Hair follicle dermal papilla cell (primary cell): ENCODE measurements at places on chromosomes 13 and 19. TPM values are rescaled to one million over a fixed set of nuclear protein-coding genes. Genes with fewer than 3 reads are reported as not detected.

Gene GPC6
- 4.6 and 9.1 TPM in 2 replicates for total RNA-seq

Gene USHBP1
- not detected in 2 replicates for total RNA-seq

Gene KIR2DL1
- total RNA-seq: not detected in 2 replicates

Gene SPACA4
- not detected in 2 replicates for total RNA-seq

Gene UNC13A
- total RNA-seq: 0.12 and 0.16 TPM in 2 replicates

Gene SGCG
- 0.32 and 0.36 TPM in 2 replicates for total RNA-seq

Gene PHLDB3
- total RNA-seq: 11.0 and 14.3 TPM in 2 replicates

Gene RFPL4AL1
- not detected in 2 replicates for total RNA-seq

Gene ZDHHC20
- 108 and 124 TPM in 2 replicates for total RNA-seq

Gene PTH2
- total RNA-seq: not detected in 2 replicates

Gene TMPRSS9
- under 0.01 TPM in 1 of 2 replicates, not detected in the other for total RNA-seq

Gene RAVER1
- 12.0 and 14.6 TPM in 2 replicates for total RNA-seq

Gene TMEM272
- not detected in 2 replicates for total RNA-seq

Gene FXYD3
- not detected in 2 replicates for total RNA-seq

Gene FGF22
- 0.16 TPM in 1 of 2 replicates, not detected in the other for total RNA-seq

Gene LILRA1
- not detected in 2 replicates for total RNA-seq

Gene IL17D
- 0.16 and 0.24 TPM in 2 replicates for total RNA-seq

Gene THAP8
- total RNA-seq: 8.0 and 8.9 TPM in 2 replicates

Gene ZNF225
- 5.6 and 6.5 TPM in 2 replicates for total RNA-seq

Gene ZNF626
- total RNA-seq: 23.6 and 28.1 TPM in 2 replicates

Gene FNDC3A
- 55.4 and 66.5 TPM in 2 replicates for total RNA-seq

Gene PRTN3
- not detected in 2 replicates for total RNA-seq

Gene CACNG6
- not detected in 2 replicates for total RNA-seq
